ENCODE measurements at places on chromosomes 6 and 20.
A peak's percentile ranks its signal among the peaks of the same experiment; 100 is the strongest.

DNA sequence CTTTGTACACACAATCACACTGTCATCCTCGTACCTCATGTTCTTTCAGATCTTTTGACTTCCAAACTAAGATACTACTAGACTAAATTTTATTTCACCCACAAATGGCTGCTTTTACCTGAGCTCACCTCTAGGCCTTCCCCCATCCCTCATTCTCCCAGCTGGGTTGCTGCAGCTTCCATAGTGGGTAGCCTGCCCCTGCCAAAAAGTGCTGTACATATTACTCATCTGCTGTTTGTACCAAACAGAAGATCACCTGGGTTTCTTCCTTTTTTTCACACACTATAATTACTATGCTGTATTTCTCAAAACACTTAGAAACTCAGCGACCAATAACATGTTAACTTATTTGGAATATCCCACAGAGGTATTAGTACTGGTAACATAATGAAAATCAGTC is 267.6 kb upstream of the PRDM1 start:
- DNase-seq, result no peak

- DNase-seq, result no peak
Measured at GRCh38 chr20:31819083-31819784, at the start of gene MYLK2. TSS of gene MYLK2 (plus strand) at chr20:31819356. CDS start at chr20:31819581, 225 bp downstream.

GRCh38 chr6:55756531-55757031 is 118.8 kb downstream of the BMP5 start:
- DNase-seq, result peak; percentile 34

DNA sequence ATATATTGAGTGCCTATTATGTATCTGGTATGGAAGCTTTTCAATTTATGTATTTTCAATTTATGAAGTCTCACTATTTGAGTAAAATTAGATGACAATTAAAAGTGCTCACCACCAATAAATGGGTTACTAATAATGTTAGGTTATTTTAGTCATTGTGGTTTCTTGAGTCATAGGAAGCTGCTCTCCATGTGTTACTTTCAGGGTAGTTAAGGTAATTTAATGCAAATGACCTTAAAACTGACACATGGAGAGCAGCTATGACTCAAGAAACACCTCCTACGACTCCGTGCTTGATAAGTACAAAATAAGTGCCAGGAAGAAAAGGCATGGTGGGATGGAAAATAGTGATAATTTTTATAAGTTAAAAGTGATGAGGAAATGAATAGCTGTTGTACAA is 16.5 kb upstream of the TINAG start:
- peak; percentile 70 for DNase-seq

Data from amniotic epithelial cell (primary cell).